LHCN-M2 (cell line): ENCODE measurements at places on chromosomes 1 and 21. TPM values are rescaled to one million over a fixed set of nuclear protein-coding genes. Genes with fewer than 3 reads are reported as not detected.

DNA sequence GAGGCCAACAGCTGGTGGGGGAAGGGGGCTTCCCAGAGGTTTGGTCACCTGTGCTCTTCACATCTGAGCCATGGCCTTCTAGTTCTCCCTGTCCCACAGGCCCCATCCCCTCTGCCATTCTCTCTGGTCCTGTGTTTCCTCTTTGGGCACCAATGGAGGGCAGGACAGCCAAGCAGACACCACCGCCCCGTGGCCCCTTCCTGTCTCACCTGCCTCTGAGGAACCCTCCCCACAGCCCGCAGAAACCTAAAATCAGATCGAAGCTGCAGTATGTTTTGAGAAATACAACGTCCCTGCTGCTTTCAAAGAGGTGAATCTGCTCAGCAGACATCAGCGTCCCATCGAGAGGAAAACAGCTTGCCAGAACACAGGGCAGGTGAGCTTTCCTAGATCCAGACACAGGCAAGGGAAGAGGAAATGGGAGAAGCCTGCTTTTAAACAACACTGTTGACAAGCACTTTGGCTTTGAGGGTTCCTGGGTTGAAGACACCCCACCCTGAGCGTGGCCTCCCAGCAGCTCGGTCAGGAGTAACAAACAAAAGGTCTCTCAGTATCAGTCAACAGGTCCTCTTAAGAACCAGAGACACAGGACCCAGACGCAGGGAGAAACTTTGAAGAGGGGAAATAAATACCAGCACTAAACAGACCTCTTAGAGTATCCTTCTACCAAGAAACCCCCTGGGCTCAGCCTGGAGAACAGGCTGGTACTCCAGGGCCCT lies 2.3 kb downstream of the PANK4 start:
- no peak for DNase-seq

DNA sequence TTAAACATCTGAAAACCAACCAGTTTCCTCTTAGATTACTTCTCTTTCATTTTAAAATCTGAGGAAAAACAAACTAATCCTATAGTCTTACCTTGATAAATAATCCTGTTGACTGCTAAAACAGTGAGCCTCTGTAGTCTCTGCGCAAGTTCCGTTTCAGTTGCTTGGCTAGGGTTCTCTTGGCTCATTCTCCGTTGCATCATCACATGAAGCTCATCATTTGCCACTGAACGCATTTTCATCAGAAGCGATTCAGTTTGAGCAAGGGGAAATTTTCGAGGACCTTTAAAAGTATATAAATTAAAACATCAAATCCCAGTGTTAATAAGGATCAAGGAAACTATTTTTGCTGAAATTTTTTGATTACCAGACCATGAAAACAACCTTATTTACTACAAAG lies 96.7 kb upstream of the GNG4 start:
- no peak for DNase-seq

DNA sequence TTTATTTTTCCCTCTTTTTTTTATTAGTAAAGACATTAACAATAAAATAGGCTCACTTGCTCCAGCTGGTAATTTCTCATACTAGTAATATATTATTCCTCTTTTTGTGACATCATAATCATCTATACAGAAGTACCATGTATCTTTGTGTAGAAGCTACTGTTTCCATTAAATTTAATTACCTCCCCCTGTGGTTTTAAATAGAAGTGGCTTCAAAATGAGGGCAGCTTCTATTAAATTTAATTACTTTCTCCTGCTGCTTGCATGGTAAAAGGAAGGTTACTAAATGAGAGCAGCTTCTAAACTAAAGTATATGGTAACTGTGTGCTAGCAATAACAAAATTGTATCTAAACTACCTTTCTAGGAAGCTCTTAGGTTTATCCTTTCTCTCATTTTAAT lies 94.0 kb downstream of the DPYD start:
- DNase-seq, result no peak

Gene LENEP
- total RNA-seq, result not detected in 2 replicates

- no peak for DNase-seq
These were observed 5.8 kb upstream of the CFAP74 start for GRCh38 chr1:2009101-2010053.

- DNase-seq, result no peak
These were observed 14.4 kb downstream of the RRP1 start for GRCh38 chr21:43803558-43804300.

DNA sequence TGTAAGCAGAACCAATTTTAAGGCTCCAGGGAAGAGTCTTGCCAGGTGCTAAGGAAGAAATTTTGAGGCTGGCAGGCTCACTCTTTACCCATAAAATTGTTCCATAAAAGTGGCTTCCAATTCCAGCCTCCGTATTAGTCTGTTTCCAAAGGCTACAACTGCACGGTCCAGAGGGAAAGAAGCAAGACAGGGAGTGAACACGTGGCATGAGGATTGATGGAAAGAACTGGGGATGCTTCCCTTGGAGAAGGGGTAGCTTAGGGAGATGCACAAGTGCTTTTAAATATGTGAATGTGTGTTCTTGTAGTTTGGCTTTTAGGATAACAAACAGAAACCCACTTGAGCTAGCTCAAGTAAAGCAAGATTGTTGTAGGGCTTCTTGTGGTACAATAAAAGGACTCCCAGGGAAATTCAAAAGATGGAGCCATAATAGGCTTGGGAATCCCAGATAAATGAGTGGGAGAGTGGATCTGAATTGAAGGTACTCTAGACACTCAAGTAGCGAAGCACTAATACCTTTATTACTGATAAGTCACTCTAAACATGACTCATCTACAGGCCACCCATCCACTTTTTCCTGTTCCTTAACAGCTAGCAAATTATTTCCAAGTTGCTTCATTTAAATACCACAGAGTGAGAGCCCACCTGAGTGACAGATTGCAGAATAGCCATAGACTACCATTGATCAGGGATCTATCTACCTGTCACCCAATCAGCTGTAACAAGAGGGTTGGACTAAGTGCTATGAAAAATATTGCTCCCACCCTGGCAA lies 34.8 kb upstream of the NPL start:
- no peak for DNase-seq

Gene HSD3B1
- not detected in 2 replicates for total RNA-seq

DNA sequence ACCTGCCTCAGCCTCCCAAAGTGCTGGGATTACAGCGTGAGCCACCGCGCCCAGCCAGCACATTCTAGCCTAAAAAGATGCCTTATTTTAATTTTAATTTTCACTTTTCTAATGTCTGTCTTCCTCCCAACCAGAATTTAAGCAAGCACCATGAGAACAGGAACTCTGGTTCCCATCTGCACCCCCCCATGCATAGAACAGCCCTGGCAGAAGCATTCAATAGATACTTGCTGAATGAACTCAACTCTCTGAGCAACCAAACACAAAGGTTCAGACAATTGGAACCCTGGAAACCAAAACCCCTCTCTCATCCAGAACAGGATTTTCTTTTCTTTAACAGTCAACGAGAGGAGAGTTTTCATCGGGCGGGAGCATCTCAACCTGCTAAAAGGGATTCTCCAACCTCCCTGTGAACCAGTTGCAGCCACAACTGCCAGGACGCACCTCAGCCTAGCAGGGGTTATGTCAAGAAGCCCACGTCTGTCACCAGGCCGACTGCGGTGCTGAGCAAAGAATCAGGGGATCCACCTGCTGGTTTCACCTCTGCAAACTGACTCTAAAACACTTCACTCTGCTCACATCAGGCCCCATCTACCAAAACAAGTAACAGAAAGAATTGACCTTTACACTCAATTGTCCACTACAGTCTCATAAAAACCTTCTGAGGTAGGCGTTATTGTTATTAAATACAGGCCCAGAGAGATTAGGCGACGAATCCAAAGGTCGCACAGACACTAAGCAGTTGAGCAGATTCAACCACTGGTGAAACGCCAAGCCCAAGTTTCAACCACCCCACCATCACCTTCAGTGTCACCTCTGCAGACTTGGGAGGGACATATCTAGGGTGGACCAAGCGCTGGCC lies 1.7 kb downstream of the KIAA2013 start:
- no peak for DNase-seq
